Renal pelvis (tissue), 12 donors: ENCODE measurements at places on chromosomes 11 and 22. TPM values are rescaled to one million over a fixed set of nuclear protein-coding genes. Genes with fewer than 3 reads are reported as not detected.
A peak's percentile ranks its signal among the peaks of the same experiment; 100 is the strongest.

The LDHAL6A gene
- 1.5 TPM for polyA plus RNA-seq

The MRGPRE gene
- polyA plus RNA-seq = not detected

The HEPACAM gene
- 3.4 TPM for polyA plus RNA-seq

The KCNQ1OT1 gene
- polyA plus RNA-seq = 2.3 TPM

- DNase-seq = no peak
Measured at GRCh38 chr11:119343726-119344125, 2.8 kb downstream of the MFRP start.

GRCh38 chr11:66694732-66695207, 17.1 kb upstream of the RBM4B start:
- DNase-seq = peak; percentile 92

- no peak for DNase-seq
Measured at GRCh38 chr11:11841116-11841722, 553 bp upstream of the USP47 start.

DNA sequence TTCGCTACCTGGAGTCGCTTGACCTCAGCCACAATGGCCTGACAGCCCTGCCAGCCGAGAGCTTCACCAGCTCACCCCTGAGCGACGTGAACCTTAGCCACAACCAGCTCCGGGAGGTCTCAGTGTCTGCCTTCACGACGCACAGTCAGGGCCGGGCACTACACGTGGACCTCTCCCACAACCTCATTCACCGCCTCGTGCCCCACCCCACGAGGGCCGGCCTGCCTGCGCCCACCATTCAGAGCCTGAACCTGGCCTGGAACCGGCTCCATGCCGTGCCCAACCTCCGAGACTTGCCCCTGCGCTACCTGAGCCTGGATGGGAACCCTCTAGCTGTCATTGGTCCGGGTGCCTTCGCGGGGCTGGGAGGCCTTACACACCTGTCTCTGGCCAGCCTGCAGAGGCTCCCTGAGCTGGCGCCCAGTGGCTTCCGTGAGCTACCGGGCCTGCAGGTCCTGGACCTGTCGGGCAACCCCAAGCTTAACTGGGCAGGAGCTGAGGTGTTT, 12.8 kb downstream of the TSKU start:
- DNase-seq = no peak

GRCh38 chr11:15675683-15676082, 561.0 kb downstream of the INSC start:
- DNase-seq = no peak

DNA sequence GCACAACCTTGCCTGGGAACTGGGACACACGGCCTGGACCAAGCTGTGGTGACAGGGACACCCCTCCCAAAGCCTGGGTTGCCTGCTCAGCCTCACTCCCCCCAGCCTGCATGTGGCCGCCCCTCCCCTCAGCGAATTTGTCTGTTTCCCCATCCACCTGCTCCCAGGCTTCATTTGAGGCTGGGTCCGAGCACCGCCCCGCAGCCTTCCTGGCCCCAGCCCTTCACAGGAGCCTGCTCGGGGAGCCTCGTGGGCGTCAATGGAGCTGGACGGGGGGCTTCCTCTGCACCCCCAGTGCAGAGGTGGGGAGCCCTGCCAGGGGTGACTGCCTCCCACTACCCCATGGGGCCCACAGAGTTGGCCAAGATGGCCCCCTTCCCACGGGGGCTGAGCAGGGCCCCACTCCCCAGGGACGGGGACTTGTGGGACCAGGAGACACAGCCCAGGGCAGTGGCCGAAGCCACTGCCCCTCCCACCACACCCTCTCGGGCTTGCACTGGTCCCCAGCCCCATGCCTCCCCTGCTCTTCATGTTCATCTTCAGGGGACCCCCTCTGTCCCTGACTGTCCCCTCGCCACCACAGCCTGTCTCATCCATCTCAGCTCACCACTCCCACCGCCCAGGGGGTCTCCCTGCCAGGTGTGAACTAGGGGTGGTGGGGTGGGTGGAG, 91.7 kb downstream of the WNT7B start:
- no peak for DNase-seq

DNA sequence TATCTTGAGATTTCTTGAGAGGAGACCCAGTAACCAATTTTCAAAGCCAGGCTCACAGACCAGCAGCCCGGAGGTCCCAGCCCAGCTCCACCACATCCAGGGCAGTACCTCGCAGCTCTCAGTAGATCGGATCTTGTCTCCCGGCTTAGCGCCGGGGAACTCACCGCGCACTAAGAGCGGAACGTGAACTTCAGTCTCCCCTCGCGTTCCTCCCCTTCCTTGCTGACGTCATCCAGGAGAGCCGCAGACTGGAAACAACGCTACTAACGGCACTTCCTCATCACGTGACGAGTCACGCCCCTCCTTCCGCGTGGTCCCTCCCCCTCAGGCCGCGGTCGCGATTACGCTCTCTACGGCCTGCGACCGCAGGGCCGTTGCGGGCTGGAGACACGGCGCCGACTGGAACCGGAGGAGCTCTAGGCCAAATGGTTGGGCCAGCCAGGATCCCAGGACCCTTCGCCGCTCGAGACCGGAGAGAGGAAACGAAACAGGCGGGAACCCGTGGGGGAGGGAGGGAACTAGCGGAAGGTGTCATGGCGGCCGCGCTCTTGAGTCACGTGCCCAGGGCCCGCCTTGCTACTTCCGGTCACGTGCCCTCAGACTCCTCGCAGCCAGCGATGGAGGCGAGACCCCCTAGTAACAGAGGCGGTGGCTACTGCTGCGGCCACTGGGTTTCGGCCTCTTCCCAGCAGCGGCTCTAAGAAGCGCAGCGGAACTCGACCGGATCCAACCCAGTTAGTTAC, at the start of the genes GTF2H1 and HPS5:
TSS of gene GTF2H1 (plus strand) at position 599 of the 743 bp plus-strand sequence. CDS start 10,508 bp downstream, outside the sequence.
TSS of gene HPS5 (minus strand) at position 172 of the 743 bp plus-strand sequence. CDS start 4,282 bp downstream, outside the sequence.
- peak; percentile 98 for DNase-seq
